ENCODE measurements at places on chromosomes 7 and 10.

DNA sequence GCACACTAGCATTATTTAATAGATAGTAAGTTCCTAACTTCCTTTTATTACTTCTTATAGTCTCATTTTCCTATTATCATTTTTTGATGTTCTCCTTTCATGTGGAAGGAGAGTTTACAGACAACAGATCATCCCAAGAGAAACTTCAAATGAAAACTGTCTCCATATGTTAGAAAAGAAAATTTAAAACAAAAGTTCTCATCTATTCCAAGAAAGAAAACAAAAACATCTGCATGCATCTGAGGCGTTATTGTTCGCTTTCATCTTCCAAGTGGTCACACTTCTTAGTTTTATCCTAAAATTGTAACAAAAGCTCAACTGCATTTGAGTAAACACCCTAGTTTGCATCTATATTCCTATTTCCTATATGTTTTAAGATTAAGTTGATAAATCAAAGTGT lies 126.2 kb downstream of the SEMA3D start:
- DNase-seq: no peak

DNA sequence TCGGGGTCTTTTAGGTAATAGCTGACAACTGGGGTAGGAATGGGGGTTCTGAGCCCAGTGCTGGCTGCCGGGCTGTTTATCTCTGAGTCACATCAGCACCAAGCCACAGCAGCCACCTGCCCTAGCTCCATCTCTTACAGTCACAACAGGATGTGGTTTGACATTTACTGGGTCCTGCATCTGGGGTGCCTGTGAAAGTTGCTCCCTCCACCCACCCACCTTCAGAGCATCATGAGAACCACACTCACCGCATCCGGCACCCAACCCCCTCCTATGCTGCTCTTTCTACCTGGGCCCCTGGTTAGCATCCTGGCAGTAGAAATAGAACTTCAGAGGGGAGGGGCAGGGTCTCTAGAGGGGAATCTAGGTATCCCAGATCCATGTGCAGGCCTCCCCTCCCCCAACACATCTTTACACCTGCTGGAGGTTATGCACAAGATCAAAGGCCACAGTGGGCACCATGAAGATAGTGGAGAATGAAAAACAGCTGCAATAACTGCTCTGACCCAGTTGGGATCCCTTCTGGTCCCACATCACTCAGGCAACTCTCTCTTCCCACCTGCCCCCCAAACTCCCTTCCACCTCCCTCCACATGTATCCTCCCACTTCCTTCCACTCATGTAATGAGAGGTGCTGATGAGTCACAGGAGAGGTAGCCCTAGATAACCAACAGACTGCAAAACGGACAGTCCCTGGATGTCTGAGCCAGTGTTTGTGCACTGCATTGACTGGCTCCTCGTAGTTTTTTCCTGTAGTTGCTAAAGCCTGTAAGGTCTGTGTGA lies 38.2 kb downstream of the PRSS2 start:
- DNase-seq: peak; percentile 92

DNA sequence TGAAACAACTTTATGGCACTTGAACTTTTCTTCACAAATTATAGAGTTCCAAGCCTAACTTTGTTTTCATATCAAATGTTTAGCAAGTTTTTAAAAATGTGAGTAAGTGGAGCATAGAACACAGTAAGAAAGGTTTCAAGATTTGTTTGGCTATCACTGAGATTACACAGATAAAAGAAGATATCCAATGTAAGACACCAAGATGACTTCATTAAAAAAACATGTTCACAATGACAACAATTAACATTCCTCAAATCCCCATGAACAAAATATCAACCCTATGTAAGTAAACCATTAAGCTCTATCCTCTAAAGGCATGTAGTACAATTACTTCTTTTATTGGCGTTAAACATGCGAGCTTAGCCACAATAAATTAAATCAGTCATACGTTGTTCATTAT lies 129.7 kb downstream of the RELN start:
- no peak for DNase-seq

DNA sequence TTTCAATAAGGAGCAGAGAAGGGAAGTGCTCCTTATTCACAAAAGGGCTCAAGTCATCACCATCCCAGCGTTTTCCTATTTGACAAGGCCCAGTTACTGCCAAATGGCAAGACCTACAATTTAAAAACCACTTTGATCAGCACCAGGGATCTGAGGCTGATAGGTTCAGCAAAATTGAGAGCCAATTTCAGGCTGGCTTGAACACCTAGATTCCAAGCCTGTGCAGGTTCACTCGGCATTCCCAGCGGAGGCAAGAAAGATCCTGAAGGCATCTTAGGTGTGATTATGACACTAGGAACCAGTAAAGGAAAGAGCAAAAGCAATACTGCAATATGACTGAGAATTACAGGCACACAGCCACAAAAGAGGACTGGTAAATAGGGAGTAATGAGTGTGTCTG lies 441.4 kb downstream of the CALN1 start:
- no peak for DNase-seq

DNA sequence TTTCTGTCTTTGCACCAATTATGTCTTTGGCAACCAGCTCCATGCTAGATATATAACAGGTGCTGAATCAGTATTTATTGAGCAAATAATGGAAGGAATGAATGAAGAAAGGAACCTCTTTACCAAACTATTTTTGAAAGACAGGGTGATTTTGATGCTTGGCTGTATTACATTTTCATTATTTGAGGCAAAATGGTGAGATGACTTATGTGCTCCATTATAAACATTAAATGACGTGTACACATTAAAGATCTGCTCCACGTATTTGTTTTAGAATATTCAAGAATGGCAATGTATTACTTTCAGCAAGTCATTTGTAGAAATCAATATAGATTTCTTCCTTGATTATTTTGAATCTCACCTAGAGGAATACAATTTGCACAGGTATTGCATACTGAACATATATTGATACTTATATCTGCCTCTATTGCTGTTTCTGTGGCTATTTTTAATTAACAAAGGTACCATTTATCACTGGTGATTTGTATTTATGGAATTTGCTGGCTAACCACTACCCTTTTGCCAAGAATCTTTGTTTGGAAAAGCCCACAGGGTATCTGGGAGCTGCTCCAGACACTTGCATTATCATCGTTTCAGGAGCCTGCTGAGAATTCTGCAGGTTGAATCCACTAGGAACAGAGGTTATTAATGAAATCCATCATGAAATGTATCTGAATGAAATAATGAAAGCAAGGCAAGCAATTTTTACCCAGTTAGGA lies 92.2 kb downstream of the SEMA3C start:
- DNase-seq: no peak

GRCh38 chr10:32961895-32962369 lies 3.9 kb upstream of the ITGB1 start:
- DNase-seq: no peak

GRCh38 chr7:148146346-148146745 lies 444.2 kb upstream of the C7orf33 start:
- DNase-seq: no peak

GRCh38 chr10:57694956-57695608 lies 572.6 kb downstream of the IPMK start:
- DNase-seq: no peak

DNA sequence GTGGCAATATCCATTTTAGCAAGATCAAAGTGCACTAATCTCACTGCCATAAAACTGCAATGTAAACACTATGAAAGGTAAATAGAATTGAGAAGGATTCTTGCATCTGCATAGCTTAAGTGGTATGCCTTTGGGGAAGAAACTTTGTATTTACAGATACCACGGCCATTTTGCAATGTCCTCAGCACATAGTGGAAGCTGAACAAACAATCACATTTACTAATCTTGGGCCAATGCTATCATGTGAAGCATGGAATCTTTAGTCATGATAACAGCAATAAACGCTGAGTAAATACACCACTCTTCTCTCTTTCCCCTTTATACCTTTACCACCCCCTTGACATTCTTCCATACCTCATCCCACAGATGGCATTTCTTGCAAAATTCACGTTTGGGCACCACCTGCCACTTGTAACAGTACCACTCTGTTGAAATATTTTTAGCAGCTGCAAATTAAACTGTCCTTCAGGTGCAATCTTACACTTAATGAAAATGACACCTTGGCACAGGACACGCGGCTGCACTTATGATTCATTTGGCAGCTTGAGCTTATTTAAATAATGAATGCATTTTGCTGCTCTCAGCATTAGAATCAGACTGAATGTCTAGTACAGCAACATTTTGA lies 171.8 kb downstream of the SEMA3A start:
- DNase-seq: no peak

DNA sequence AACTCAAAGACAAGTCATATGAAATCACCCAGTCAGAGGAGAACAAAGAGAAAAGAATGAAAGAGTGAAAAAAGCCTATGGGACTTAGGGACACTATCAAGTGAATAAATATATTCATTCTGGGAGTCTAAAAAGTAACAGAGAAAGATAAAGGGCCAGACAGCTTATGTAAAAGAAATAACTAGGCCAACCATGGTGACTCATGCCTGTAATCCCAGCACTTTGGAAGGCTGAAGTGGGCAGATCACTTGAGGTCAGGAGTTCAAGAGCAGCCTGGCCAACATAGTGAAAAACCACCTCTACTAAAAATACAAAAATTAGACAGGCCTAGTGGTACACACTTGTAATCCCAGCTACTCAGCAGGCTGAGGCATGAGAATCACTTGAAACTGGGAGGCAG lies 154.7 kb upstream of the TMEM106B start:
- DNase-seq: no peak

DNA sequence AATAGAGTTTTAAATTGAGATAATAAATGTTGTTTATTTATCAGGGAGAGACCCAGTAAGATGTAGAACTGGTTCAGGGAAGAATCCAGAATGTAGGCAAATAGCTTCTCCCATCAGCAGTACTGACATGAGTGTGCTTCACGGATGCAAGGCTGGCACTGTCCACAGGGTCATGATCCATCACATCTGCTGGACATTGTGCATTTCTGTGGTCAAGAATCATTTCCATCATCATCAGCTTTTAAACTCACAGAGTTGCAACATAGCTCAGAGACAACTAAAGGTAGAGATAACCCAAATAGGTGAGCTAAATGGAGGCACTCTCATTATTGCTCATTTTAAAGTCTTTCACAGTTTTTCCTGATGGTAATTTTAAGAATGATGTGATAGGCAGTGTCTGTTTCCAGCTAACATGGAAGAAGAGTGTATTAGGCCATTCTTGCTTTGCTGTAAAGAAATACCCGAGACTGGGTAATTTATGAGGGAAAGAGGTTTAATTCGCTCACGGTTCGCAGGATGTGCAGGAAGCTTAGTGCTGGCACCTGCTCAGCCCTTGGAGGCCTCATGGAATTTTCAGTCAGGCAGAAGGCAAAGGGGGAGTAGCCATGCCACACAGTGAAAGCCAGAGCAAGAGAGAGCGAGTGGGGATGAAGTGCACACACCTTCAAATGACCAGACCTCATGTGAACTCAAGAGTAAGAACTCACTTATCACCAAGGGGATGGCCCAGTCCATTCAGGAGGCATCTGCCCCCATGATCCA lies 80.8 kb downstream of the INPP5A start:
- DNase-seq: no peak

DNA sequence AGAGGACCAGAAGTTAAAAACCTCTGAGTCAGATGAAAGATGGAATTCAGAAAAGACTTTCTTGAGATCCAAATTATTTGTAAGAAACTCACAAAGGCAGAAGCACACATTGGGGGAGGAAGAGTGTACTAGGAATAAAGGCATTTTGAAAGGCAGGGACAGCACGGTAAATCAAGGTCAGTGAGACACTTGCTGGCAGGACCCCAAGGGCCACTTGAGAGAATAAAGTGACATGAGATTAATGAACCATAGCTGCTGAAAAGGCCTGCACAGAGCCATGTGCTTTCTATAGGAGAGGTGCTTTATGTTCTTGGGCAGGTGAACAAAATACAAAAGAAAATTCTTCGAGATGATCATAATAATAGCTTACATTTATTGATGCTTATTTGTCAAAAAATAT lies 929.9 kb upstream of the MBL2 start:
- no peak for DNase-seq

- DNase-seq: no peak
Observed at GRCh38 chr7:6730343-6730633, 23.5 kb upstream of the ZNF12 start.

DNA sequence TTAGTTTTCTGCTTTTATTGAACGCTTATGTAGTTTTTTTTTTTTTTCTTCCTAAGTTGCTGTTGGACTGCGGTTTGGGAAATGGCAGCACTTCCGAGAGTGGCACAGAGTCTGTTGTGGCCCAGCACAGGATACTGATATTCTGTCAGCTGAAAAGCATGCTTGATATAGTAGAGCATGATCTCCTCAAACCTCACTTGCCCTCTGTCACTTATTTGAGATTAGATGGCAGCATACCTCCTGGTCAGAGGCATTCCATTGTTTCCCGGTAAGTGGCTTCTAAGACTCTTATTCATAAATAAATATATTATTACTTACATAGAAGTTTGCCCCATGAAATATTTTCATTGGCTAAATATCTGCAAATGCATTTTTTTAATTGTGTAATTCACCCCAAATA lies 101.1 kb downstream of the BTAF1 start:
- DNase-seq: no peak

DNA sequence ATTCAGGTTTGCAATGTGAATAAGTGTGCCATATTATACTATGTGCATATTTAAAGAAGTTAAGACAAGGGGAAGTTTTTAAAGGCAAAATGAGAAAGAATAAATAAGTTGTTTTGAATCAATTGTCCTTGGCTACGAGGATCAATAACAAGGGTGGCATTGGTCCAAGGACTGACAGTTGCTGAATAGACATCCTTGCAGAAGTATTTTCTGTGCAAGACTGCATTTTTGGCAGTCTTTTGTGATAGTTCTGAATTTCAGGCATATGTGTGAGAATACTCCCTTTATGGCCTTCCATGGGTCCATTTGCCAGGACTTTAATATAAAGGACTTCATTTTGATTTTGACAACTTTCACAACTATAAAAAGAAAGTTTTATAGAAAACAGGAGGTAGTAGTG lies 5.4 kb upstream of the LIPA start:
- no peak for DNase-seq

DNA sequence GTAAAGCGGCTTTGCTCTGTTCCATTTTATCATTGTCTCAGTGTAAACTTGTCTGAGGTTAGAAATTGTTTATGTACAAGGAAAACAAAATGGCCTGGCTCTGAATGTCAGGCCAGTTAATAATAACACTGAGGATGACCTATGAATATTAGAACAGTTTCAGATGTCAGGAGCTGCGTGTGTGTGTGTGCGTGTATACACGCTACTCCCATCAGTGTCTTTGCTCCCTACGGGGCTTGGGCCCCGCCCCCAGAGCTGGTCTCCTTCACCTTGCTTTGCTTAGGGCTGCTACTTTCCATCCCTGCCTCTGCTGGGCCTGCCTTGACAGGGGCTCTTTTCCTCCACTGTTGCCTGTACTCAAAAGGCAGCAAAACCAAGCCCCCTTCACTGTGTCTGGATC lies 142.3 kb upstream of the BET1 start:
- DNase-seq: no peak

DNA sequence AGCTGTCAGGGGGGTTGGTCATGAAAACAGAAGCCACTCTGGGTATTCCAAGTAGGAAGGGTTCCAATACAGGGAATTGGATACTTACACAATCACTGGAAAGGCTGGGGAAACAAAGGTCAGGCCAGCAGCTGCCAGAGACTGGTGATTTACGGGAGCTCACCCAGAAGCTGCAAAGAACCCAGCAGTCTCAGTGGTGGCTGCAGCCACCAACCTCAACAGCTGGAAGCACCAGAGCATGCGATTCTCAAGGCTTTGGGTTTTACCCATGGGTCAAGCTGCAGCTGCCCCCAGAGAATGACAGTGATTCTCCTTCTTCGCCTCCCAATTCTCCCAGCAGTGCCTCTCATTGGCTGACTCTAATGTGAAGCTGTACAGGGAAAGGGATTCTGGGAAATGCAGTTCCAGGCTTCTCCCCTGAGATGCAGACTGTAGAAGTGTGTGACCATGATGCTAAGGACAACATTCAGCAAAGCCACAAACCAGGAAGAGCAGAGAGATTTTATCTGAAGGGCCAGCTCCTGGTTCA lies 107.2 kb upstream of the TCF7L2 start:
- DNase-seq: no peak

Measured in activated CD4-positive, alpha-beta T cell treated with anti-CD3 and anti-CD28 coated beads, Interleukin-2, amount 50 U/mL, for 1 hour (primary cell).